AG09309 (cell line): ENCODE measurements at places on chromosomes 3 and 15.

GRCh38 chr3:111915905-111916304 lies 56.8 kb downstream of the PHLDB2 start:
- DNase-seq: no peak

- DNase-seq: no peak
Observed at GRCh38 chr15:53984221-53984620, 6.0 kb downstream of the UNC13C start.

GRCh38 chr3:10389339-10389738 lies 68.4 kb upstream of the SEC13 start:
- DNase-seq: no peak

DNA sequence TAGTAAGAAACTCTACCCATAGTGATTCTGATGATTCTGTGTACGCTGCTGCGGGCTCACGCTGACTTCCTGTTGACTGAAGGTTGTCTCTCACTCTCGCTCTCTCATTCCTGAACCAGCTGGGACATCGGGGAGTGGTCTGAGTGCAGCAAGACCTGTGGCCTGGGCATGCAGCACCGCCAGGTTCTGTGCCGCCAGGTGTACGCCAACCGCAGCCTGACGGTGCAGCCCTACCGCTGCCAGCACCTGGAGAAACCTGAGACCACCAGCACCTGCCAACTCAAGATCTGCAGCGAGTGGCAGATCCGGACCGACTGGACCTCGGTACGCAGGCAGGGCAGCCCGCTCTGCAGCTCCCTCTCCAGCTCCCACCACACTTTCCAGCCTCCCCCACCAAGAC lies 63.6 kb upstream of the NR2E3 start:
- DNase-seq: no peak

DNA sequence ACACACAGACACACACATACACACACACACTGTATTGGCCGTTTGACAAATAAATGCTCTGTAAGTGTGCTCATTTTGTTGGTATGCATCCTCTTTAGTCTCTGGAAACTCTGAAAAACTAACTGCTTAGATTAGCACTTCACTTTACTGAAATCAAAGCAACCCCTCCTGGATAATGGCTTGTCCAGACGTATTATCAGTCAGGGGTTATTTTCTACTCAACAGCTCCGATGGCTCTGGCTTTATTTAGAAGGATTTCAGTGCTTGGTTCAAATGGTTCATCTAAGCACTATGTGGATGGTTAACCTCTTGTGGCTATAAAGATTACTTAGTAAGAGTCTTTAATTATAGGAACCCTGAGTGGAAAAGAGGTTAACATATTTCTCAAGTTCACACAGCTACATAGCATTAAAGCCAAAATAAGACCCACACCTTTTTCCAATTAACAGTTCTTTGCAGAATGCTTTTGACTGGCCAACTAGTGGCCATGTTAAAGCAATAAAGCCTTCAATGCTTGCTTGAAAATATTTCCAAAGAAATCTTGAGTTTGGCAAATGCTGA lies 516.1 kb upstream of the NAALADL2 start:
- DNase-seq: peak; percentile 61

- DNase-seq: no peak
Observed at GRCh38 chr3:179432021-179432420, 19.2 kb downstream of the GNB4 start.

DNA sequence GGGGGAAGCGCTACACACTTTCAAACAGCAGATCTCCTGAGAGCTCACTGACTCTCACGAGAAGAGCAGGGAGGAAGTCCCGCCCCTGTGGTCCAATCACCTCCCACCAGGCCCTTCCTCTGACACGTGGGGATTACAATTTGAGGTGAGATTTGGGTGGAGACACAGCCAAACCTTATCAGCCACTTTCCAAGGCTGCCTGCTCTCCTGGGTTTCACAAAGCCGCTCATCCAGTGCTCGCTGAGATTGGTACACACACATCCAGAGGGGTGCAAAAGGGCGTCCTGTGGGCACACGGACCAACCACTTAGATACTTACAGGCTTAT lies 23.1 kb downstream of the XXYLT1 start:
- no peak for DNase-seq

GRCh38 chr3:14273901-14274611 lies 95.4 kb downstream of the LSM3 start:
- no peak for DNase-seq

GRCh38 chr15:62658498-62658897 lies 384.0 kb upstream of the TPM1 start:
- DNase-seq: no peak

DNA sequence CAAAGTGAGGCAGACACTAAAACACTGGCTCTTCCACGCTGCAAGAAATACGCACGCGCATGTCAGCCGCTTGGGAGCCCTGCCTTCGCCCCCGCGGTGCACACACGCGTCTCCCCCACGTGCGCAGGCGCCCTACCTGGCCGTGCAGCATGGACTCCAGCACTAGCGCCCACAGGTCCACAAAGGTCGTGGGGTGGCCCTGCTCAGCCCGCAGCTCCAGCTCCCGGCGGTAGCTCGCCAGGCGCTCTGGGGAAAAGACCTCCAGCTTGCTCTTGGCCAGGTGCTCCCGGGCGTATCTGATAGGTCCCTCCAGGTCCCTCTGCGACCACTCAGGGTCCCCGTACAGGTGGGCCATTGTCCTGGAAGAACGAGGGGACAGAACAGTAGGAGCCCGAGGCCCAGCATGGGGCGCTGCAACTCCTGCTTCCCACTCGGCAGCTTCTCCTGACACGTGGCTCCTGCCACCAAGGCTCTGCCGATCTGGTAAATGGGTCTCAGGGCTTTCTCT lies 14.9 kb downstream of the PLA2G4D start:
- no peak for DNase-seq

DNA sequence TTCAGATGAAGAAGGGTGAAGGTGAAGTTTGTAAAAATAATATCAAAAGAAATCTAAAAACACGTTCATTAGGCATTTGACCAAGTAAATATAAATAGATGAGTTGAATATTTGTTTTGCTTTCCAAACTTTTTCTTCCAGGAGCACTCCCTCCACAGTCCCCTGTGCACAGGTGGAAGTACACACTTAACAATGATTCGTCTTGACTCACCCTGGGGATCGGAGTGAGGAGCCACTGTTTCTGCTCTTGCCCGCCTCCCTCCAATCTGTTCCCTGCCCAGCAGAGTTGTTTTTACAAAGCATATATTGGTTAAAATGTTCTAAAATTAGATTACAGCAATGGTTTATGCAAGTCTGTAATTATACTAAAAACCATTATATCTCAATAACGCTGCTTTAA lies 175.1 kb downstream of the PTPRG start:
- no peak for DNase-seq

DNA sequence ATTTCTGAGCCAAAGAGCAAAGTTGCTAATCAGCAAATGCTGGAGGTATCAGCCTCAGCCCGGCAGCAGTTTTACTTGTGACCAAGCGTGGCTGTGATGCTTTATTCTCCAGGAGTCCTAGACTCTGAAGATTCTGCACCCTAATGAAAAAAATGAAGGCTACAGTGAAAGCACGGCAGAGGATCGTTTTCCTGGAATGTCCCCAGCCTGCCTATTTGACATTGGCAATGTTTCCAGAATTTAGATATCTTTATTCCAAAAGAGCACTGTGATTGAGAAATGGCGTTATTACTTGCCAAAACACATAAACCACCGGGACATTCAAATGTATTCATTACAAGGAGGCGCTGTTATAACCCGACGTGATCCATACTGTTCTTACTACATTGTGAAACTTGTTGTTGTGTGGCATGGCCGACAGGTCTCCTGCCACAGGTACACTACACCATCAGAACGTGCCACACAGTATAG lies 263.8 kb downstream of the SLCO3A1 start:
- peak; percentile 24 for DNase-seq

DNA sequence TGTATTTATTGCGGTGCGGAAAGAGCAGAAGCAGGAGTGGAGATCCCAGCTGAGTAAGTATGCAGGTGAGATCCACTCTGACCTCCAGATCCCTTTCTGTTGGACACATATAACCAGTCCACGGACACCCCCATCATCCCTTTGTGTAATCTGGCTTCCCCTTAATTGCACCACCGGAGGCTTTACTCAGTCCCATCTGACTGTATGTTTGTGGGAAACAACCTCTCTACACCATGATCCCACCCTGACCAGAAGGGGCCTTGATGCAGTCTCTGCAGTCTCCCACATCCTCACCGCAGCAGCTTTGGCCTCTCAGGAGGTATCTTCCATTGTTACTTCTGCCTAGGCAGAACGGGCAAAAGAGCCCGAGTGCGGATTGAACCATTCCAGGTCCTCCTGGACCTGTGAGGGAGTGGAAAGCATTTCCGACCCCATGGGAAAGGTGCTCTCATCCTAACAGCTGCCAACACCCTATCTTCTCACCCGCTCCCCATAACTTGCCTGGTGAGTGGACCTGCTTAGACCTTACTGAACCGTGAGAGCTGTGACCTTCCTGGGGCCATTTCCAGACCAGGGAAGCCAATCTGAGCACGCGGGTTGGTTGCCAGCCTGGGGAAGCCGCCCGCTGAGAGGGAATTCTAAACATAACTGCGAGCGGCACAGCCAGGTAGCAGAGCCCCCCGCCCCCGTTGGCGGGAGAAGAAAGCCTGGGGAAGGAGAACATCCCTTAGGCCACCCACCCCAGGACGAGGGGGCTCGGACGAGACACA lies 1.1 kb downstream of the SLCO2A1 start:
- no peak for DNase-seq

DNA sequence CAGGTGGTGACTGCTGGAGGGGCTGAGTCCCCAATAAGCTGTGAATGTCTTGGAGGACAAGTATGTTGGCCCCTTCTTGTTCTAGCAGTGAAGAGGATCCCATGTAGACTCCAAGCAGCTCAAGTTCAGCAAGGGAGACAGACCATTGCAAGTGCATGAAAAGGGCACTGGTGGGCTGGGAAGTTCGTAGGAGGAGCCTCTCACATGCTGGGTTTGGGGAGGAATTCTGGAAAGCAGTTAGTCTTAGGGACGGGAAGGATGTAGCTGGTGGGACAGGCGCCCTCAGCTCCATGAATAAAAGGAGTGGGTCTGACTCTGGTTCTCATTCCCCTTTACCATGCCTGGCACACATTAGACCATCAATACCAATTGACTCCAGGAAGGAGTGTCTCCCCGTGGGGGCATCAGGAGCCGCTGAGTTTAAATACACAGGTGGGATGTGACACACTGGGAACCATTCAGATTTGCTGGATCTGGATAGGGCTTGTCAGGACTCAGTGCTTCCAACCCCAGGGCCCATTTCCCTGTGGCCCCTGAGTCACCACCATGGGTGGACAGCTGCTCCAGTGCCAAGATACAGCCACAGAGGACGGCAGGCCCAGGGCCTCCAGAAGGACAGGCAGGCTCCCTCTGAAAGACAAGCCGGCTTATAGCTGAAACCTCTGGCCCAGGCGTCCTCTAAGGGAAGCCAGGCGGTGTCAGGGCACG lies 552 bp upstream of the XYLB start:
- DNase-seq: no peak

DNA sequence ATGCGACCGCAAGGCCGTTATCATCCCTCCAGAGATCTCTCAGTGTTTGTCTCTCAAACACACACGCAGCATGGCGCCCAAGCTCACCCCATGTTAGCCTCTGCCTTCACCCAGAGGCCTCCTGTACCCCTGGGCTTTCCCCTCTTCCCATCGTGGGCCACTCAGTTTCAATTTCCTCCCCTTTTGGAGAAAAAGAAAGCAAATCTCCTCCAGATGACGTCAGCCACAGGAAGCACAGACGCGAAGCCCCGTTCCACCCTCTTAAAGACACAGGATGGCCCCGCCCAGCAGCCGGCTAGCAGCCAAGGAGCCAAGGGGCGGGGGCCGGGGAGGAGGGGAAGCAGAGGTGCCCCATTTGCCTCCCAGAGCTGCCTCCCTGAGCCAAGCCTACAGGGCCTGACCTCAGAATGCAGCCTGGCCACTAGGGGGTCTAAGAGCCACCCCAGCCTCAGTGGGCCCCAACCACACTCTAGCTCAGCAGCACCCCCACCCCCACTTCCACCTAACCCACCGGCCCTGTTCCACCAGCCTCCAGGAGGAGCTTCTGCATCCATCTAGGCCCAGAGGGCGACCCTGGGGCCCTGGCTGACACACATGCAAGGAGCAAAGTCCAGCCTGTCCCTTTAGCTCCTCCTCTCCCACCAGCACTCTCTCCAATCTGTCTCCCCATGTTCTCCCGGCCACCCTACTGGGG lies 26.5 kb downstream of the ATRIP start:
- peak; percentile 63 for DNase-seq

DNA sequence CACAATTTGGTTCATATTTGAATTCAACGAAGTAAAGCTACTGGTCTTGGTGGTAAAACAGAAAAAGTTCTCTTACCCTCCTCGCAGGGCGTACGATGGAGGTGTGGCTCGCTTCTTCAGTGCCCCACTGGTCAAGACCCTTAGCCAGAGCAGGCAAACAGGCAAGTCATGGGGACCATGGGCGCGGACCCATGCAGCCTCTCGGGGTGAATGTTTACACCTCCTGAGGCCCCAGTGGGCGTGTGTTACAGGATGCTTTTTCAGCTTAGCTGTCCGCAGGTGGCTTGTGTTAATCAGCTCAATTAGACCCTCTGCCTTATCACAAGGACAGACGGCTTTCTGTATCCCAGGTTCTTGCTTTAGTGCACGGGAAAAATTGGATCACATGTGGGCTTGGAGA lies 991.8 kb downstream of the GBE1 start:
- no peak for DNase-seq

DNA sequence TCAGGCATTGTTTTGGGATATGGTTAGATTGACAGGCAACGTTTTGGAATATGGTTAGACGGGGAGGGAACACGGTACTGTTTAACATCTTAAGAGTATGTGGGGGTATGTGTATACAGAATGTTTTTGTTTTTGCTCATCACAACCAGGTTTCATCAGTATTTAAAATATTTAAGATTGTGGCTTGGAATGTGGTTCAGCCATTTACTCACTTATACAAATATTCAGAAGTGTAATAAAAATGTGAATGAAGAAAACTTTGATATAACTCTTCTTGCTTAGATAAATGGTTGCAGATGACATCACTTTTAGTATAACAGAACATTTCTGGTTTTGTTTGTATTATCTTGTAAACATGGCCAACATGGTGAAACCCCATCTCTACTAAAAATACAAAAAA lies 3.9 kb upstream of the PAK2 start:
- DNase-seq: no peak

- DNase-seq: no peak
Observed at GRCh38 chr3:141452045-141452444, 34.8 kb upstream of the RASA2 start.

GRCh38 chr3:66463730-66464511 lies 36.9 kb downstream of the LRIG1 start:
- no peak for DNase-seq

DNA sequence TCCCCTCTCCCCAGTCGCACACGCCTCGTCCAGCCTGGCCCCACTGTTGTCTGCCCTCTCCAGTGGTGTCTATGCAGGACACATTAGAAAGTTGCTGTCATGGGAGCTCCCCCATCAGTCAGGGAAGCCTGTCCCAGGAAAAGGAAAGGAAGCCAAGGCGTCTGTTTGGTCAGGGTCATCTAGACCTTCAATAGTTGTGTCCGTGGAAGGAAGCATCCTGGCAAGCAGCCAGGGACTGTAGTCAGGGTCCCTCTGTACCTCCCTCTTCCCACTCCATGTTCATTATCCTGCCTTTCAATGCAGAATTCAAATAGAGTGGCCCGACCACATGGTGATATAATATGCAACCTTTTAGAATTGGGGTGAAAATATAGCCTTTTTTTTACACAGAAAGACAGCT lies 60.7 kb upstream of the RAB6B start:
- DNase-seq: no peak
